Osteoblast (primary cell): ENCODE measurements at places on chromosomes 7 and 10. TPM values are rescaled to one million over a fixed set of nuclear protein-coding genes. Genes with fewer than 3 reads are reported as not detected.
A peak's percentile ranks its signal among the peaks of the same experiment; 100 is the strongest.

GRCh38 chr10:62924344-62924748, 108.2 kb upstream of the EGR2 start:
- no peak overlapping the region for H3K27ac ChIP-seq
- no peak overlapping the region for H3K4me3 ChIP-seq
- no peaks in the 10 kb centered on the region for H3K36me3 ChIP-seq

DNA sequence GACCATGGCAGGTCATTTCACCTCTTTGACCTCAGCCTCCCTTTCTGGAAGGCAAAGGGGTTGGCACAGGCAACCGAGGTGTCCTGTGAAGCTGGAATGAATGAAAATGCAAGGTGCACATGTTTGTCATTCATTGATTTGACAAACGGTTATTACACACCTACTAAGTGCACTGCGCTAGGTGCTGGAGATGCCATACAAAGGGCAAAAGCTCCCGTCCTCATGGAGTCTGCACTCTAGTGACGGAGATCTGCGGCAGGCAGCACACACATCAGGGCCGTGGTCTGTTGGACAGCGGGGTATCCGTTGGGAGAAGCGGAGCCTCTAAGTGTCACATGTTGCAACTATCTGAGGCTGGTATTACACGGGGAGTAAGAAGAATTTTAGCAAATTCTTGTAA, 44.2 kb downstream of the PRF1 start:
- DNase-seq, result peak; percentile 53
- H3K27me3 ChIP-seq, result no peaks in the 10 kb centered on the region
- H3K4me1 ChIP-seq, result peaks cover 4% of the 10 kb centered on the region
- no peak overlapping the region for H3K4me3 ChIP-seq

Gene GTF2IRD2
- total RNA-seq, result 12.7 and 17.0 TPM in 2 replicates

DNA sequence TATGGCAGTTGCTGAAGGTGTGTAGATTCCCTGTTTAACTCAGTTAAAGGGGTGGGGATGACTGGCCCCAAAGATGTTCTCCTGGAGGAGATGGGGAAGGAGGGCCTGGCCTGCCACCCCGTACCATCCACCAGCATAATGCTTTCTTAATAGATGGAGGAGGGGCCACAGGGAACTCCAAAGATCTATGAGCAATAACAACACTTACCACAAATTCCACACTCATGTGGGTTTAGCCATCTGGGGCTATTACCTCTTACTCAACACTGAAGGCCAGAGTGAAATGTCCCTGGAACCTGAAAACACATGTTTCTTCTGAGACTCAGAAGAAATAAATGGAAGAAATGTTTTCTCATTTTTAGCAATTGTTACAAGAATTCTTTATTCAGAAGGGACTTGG, 259.0 kb downstream of the CXCL12 start:
- peaks cover 4% of the 10 kb centered on the region for H3K27me3 ChIP-seq
- peak overlapping the region; percentile 36 for H3K27ac ChIP-seq
- no peaks in the 10 kb centered on the region for H3K36me3 ChIP-seq
- H3K4me1 ChIP-seq, result peaks cover 8% of the 10 kb centered on the region
- DNase-seq, result peak; percentile 65

DNA sequence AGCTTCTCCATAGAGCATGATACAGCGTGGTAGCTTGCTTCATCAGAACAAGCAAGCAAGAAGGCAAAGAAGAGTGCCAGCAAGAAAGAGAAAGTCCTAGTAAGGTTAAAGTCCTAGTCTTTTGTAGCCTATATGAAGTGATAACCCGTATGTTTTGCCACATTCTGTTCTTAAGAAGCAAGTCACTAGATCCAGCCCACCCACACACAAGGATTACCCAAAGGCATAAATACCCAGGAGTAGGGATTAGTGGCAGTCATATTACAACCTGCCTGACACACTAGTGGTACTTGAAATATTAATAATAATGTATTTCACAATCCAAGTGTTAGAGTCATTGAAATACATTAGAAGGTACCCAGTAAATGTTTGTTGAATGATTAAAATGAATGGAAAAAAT, 285.5 kb downstream of the HPSE2 start:
- no peaks in the 10 kb centered on the region for H3K4me1 ChIP-seq
- H3K27ac ChIP-seq, result no peak overlapping the region
- peak; percentile 0 for DNase-seq
- no peaks in the 10 kb centered on the region for H3K36me3 ChIP-seq
- H3K27me3 ChIP-seq, result no peaks in the 10 kb centered on the region

Gene SLC16A9
- total RNA-seq, result 0.72 and 1.2 TPM in 2 replicates

Gene RASA4B
- 1.8 and 3.3 TPM in 2 replicates for total RNA-seq

Gene MINDY4
- 8.5 and 10.5 TPM in 2 replicates for total RNA-seq

Gene LFNG
- total RNA-seq, result 16.2 and 21.0 TPM in 2 replicates

DNA sequence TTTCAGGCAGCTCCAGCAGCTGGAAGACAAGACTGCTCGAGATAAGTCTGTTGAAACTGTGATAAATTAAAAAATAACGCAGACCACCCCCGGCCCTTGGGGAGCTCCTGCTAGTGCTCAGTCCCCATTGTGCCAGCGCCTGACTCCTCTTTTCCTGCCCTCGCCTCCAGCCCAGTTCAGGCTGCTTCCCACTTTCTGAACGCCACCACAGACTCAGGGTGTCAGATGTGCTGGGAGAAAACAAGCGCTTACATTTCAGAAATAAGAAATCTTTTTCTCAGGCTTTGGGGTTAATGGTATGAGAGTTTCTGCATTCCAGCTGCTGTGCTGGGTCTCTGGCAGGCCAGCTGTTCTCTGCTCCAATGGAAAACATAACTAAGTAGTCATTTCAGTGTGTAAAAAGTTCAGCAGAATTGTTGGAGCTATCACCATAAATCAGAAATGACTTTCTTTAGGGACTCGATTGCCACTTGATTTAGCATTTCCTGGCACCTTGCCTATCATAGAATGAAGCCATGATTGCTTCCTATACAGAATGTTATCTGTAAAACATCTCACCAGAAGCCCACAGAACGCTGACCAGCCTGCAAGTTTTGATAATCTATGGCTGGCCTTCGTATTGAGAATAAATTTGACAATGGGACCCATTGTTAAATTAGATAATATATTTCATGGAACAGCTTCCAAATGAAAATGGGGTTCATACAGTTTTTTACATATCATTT, 257.0 kb upstream of the ZNF32 start:
- no peak overlapping the region for H3K27ac ChIP-seq
- H3K27me3 ChIP-seq, result no peaks in the 10 kb centered on the region
- peaks cover 12% of the 10 kb centered on the region for H3K4me1 ChIP-seq

DNA sequence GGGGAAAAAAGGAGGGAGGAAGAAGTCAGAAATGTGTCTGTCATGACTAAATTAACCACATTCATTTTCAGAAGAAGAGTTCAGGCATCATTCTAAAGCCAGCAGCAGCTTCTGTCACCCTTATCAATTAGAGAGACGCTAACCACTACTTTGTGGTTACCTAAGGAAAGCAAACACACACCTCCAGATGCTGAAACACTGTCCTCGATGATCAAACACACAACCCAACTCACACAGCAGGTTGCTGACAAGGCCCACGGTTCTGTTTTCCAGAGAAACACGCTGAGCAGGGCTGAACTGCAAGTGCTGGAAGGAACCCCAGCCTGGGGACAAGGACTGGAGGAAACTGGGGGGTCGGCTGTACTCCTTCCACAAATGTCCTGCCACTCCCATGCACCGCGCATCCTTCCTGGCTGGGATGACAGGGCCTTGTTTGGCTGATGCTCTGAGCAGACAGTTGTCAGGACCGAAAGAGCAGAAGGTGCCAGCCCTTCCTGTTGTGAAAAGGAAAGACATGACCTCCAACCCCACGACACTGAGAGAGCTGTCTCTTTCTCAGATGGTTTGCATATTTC, 36.6 kb downstream of the PRKCQ start:
- DNase-seq, result no peak
- no peak overlapping the region for H3K4me3 ChIP-seq
- H3K4me1 ChIP-seq, result no peaks in the 10 kb centered on the region
- H3K36me3 ChIP-seq, result no peaks in the 10 kb centered on the region
- no peak overlapping the region for H3K27ac ChIP-seq
- H3K27me3 ChIP-seq, result no peaks in the 10 kb centered on the region

- no peak overlapping the region for H3K4me3 ChIP-seq
- H3K27me3 ChIP-seq, result no peaks in the 10 kb centered on the region
- DNase-seq, result peak; percentile 26
- no peaks in the 10 kb centered on the region for H3K4me1 ChIP-seq
These were observed 17.1 kb downstream of the GRID1 start for GRCh38 chr10:86349474-86349873.

Gene UPF2
- 15.0 and 15.9 TPM in 2 replicates for total RNA-seq

DNA sequence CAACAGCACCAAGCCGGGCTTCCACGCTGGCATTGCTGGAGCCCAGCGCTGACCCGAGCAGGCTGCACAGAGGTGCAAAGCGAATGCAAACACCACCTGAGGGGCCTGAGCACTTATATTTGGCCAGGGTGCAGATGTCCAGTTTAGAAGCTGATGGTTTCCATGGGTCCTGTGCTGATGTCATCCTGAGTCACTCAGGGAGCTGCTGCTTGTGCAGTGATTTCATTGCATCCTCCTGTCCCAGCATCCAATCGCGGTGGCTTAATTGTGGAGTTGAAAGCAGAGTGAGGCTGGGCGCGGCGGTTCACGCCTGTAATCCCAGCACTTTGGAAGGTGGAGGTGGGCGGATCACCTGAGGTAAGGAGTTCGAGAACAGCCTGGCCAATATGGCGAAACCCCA, 410.2 kb upstream of the KLF6 start:
- peaks cover 8% of the 10 kb centered on the region for H3K4me1 ChIP-seq
- no peaks in the 10 kb centered on the region for H3K36me3 ChIP-seq
- no peak overlapping the region for H3K27ac ChIP-seq
- no peak for DNase-seq

GRCh38 chr10:125060026-125060425, 100.3 kb downstream of the CTBP2 start:
- DNase-seq, result no peak
- H3K27me3 ChIP-seq, result no peaks in the 10 kb centered on the region
- peak overlapping the region; percentile 90 for H3K27ac ChIP-seq

DNA sequence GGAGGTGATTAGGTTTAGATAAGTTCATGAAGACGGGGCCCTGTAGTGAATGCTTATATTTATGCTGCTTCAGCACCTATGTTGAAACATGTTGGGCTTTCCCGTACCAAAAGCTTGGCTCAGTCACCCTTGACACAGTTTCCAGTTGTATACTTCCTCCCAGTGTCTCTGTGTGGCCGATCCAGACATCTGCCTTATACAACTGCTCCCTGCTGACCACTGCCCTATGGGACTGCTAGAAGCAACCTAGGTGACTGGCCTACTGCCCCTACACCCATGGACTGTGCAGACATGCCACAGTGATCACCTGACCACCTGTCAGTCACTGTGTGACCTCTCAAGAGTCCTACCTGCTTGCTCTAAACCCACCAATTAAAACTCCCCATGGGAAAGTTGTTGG, 22.6 kb upstream of the TSPAN13 start:
- H3K27ac ChIP-seq, result no peak overlapping the region
- no peaks in the 10 kb centered on the region for H3K36me3 ChIP-seq
- peak; percentile 31 for DNase-seq
- H3K27me3 ChIP-seq, result no peaks in the 10 kb centered on the region

- no peak overlapping the region for H3K4me3 ChIP-seq
- H3K36me3 ChIP-seq, result no peaks in the 10 kb centered on the region
- H3K27ac ChIP-seq, result peak overlapping the region; percentile 65
- peak; percentile 78 for DNase-seq
These were observed 91.6 kb upstream of the CXCL12 start for GRCh38 chr10:44476409-44477045.

GRCh38 chr10:62183442-62183841, 85.2 kb downstream of the RTKN2 start:
- no peak overlapping the region for H3K27ac ChIP-seq
- no peaks in the 10 kb centered on the region for H3K4me1 ChIP-seq
- no peak overlapping the region for H3K4me3 ChIP-seq

DNA sequence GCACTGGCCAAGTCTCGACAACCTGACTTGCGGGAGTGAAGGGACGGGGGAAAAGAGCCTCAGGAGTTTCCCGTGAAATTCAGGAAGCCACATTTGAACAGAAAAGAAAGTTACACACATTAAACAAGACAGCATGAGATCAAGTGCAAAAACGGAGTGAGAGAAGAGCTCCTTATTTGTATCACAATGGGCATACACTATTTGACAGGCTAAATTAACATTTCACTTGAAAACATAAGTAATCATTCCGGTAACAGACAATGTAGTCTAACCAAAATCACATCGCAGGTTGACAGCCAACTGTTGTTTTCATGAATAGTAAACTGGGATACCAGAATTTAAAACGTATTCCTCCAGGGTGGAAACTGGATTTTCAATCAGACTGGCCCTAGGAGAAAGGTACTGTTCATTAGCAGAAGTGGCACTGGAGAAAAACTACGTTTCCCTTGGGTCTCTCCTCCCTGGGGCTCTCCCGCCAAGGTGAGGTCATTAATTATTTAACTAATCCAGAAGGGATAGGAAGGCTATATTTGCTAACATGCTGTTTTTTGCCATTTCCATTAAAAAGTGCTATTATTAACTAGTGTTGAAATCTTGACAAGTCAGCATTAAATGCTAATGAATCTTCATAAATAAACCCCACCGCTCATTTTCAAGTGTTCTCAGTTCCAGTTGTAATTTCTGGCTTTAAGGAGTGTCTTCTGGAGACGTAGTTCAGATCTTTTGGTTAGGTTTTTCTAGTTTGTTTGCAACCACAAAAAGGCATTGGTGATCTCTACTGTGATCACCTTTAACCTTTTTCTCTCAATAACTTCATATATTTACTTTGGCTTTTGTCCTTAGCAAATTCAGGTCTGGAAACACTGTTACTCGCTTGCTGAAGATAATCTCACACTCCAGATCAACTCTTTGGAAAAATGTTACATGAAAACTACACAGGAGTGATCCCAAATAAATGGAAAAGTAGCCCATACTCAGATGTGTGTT, 25.1 kb downstream of the RHEB start:
- peak overlapping the region; percentile 15 for H3K27ac ChIP-seq
- no peak overlapping the region for H3K4me3 ChIP-seq
- no peaks in the 10 kb centered on the region for H3K27me3 ChIP-seq
- peaks cover 33% of the 10 kb centered on the region for H3K4me1 ChIP-seq

DNA sequence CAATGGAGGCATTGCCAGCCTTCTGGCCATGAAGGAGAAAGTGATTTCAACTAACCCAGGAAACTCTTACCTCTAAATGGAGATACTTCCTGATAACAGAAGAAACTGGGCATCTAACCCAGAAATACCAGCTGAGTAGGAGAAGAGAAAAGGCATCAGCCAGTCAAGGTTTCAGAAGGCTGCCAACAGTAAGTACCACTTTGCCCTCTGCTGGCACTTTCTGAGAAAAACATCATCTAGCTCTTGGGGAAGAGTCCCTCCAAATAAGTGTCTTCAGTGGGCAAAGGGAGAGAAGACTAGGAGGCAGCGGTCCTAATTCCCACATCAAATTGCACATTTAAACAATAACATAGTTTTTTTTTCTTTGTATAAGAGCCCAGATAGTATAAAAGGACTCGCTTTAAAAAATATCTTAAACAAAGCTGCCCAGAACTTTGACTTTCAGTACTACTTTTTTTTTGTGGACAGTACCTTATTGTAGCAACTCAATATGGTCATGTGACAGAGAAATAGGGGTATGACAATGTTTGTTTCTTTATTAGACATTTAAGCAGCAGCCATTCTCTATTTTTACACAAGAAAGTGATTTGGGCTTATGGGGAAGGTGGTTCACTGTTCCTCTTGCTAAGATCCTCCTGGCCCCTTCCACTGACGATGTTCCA, 157.3 kb downstream of the CTTNBP2 start:
- H3K27ac ChIP-seq, result no peak overlapping the region
- H3K36me3 ChIP-seq, result no peaks in the 10 kb centered on the region
- no peaks in the 10 kb centered on the region for H3K27me3 ChIP-seq
- no peak for DNase-seq
- H3K4me1 ChIP-seq, result no peaks in the 10 kb centered on the region

Gene BTBD16
- not detected in 2 replicates for total RNA-seq

- no peak for DNase-seq
- H3K27me3 ChIP-seq, result no peaks in the 10 kb centered on the region
- H3K4me1 ChIP-seq, result no peaks in the 10 kb centered on the region
- peaks cover 35% of the 10 kb centered on the region for H3K36me3 ChIP-seq
- H3K27ac ChIP-seq, result no peak overlapping the region
- no peak overlapping the region for H3K4me3 ChIP-seq
These were observed 47.9 kb upstream of the MRLN start for GRCh38 chr10:59801171-59801570.

Gene FAM25C
- not detected in 2 replicates for total RNA-seq
